ENCODE measurements at places on chromosomes 13 and 19. TPM values are rescaled to one million over a fixed set of nuclear protein-coding genes. Genes with fewer than 3 reads are reported as not detected.

FOXO1 gene
- total RNA-seq: 26.2 TPM

RHPN2 gene
- total RNA-seq: 0.83 TPM

LYPD3 gene
- 1.9 TPM for total RNA-seq

NKG7 gene
- total RNA-seq: 1.1 TPM

Data from adrenal gland (tissue), 19 donors.